ENCODE measurements at places on chromosomes 1 and 21.

DNA sequence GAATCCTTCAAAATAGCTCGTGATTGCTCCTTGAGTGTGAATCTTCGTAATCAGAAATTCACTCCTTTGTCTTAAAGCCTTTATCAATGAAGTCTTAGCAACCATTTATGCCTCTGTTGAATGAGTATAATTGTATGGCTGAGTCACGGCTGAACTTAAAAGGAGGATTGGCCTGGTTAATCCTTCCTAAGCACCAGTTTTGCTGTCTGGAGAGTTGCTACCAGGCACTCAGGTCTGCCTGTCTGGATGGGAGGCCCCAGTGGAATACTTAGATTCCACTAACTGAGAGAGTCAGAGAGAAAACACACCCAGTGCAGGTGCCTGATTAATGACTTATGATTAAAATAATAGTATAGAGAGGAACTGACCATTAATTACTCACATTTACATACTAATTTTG lies 7.6 kb upstream of the HHAT start:
- no peak for DNase-seq

DNA sequence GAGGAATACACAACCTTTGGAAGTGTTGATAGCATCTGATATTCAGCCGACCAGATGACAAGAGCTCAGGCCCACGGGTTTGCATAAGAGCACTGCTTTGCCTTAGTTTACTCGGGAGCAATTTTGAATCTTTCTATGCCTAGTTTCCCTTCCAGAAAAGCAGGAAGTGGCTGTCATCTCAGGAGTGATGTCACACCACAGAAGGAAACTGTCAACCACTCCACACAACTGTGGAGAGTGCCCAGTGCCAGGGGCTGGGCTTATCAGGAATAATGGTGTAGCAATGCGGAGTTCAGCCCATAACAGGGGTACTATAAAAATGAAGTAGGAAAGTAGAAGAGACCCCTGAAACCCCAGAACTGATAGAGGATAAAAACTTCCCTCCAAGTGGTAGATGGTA lies 28.4 kb downstream of the NTPCR start:
- no peak for DNase-seq

- no peak for DNase-seq
Observed at GRCh38 chr1:233491953-233492620, 121.8 kb upstream of the KCNK1 start.

DNA sequence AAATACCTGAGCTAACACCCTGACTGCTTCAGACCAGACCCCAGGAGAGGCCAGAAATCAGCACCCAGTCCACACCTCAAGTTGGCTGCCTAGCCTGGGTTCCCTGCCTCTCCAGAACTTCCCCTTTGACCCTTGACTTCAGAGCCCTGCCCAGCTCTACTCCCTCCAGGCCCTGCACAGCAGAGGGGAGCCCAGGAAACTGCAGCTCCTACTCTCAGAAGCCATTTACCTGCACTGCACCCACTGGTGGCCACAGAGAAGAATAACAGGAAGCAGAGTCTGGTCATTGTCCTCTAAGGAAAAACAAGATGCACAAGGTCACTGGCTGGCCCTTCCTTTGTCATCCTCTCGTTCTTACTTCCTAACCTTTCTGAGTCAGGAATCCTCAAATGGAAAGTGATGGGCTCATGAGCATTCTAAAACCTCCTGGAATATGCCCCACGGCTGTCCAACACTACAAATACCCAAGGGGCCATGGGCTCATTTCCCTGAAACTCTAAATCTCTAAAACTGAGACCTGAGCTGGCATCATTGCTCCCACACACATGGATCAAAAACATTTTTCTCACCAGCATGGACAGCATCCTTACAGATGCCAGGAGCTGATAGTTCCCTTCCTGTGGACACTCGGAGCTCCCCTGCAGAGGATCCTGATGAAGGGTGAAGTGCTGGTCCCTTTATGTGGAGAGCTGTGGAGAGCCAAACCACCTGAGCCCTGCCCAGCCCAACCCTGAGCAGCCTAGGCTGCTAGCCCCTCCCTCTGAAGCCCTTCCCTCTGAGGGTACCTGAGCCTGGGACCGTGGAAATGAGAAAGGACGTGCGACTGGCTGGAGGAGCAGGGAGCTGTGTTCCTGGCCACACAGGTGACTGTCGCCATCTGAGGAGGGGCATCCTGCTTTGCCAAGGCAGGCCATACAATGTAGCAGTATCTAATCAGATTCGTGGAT lies at the start of gene ITLN2:
Gene ITLN2 (minus strand): TSS at position 652 of the 947 bp plus-strand sequence. CDS start 68 bp downstream, at position 584.
- DNase-seq, result no peak

GRCh38 chr1:167367705-167368104 lies 147.0 kb downstream of the POU2F1 start:
- DNase-seq, result no peak

All from pulmonary artery endothelial cell (primary cell).